AG08395 (cell line): ENCODE measurements at places on chromosomes 6 and 20.

GRCh38 chr20:675033-675452 is 559 bp downstream of the SCRT2 start:
- no peak for DNase-seq

DNA sequence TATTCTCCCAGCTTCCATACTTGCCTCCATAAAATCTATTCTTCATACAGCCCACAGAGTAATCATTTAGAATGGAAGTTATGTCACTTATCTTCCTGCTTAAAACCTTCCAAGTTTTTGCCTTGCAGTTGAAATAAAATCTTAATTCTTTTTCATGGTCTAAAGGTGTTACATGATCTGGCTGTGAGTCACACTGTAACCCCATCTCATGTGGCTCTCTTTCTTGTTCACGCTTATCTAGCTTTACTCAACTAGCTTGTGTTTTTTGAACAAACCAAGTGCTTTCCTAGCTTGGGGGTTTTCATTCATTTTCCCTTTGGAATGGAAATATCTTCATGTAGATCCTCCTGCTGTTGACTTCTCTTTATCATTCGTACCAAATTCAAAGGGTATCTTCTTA is 23.6 kb upstream of the THEMIS start:
- DNase-seq: no peak

- no peak for DNase-seq
Observed at GRCh38 chr20:10626896-10627295, 46.9 kb downstream of the JAG1 start.

DNA sequence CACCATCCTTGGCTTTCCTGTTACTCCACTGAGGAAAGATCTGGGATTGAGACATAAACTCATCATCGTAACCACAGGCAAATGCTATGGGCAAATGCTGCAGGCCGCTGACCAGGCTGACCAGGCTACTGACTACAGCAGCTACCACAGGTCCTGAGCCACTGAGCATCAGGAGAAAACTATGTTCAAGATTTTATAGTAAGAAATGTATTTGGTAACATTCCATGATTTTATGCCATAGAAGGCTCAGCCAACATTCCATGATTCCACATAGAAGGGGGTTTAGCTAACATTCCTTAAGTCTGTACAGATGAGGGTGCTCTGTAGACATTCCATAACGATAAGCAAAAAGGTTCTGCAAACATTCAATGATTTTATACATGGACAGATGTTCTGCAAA is 16.1 kb upstream of the B4GALT5 start:
- peak; percentile 55 for DNase-seq

- DNase-seq: no peak
Observed at GRCh38 chr6:158049055-158050028, 67.7 kb downstream of the SYNJ2 start.

- no peak for DNase-seq
Observed at GRCh38 chr6:95866732-95867131, 149.0 kb upstream of the FUT9 start.

DNA sequence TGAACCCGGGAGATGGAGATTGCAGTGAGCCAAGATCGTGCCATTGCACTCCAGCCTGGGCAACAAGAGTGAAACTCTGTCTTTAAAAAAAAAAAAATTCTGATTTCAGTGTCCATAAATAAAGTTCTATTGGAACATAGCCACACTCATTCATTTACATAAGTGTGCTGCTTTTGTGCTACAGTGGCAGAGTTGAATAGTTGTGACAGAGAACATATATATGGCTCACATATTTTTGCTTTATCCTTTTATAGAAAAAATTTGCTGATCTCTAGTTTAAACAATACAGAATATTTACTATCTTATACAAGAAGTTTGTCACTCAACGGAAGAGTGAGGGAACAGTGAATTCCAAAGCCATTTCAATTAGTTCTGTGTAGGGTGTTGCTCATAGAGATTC is 18.0 kb downstream of the MCM8 start:
- no peak for DNase-seq

DNA sequence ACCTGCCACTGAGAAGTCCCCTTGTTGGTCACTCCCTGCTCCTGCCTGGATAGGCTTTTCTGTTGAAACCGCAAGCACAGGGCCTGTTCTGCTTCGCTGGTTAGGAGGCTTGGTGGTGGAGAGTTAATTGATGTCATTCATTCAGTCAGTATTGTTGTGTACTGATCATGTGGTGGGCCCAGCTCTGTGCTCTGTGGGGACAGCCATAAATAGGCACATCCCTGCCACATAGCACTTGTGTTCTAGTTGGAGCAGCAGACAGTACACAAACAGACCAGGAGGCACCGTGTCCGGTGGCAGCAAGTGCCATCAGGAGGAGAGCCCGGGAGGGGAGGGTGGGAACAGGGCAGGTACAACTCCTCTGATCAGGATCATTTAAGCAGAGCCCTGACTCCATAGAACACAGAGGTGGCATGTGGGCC is 155.2 kb upstream of the INSM1 start:
- DNase-seq: no peak

DNA sequence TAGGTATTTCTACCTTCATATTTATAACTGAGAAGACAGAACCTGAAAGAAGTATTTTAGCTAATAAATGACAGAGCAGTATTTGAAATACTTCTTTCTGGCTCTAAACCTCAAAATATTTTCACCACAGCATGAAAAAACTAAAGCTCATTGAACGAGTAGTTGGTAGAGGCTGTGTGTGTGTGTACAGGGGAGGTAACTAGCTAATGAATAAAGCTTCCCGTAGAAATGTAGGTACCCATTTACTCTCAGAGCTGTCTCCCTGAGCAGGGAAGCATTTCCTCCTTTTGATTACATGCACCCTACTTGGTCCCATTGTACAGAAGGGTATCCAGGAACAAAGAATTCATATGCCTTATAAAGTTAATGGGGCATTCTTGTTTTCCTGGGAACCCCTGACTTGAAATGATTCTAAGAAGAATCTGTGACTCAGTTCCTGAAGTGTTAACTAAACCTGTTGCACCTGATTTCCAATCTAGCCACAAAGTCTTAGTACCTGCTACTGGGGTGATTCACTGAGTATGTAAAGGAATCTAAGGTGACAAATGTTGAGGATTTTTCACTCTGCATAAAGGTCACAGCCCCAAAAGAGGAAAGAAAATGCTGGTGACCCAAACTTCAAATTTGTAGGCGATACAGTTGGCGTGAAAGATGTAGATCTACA is 12.5 kb downstream of the CRYBG1 start:
- DNase-seq: no peak

DNA sequence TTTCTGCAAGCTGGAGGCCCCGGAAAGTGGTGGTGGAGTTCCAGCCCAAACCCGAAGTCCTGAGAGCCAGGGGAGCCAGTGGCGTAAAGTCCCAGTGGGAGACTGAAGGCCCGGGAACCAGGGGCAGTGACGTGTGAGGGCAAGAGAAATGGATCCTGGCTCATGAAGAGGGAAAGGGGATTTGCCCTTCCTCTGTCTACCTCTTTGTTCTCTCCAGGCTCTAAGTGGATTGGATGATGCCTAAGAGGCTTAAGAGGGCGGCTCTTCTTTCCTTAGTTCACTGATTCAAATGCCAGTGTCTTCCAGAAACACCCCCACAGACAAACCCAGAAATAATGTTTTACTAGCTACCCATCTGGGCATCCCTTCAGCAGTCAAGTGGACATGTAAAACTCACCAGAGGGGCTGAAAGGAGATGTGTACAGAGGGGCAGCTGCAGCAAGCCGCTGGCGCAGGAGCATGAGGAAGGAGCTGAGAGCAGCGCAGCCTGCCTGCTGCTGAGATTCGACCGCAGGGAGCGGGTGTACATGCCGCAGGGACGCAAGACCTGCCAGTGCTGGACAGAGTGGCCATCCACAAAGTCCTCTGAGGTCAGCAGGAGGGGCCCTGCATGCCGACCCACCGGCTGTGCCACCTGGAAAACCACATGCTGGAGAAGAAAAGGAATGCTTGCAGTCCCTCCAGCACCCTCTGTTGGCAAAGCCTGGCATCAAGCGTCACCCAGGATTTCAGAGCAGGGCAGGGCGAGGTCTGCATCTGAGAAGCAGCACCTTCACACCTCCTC is 29.5 kb downstream of the CDYL start:
- DNase-seq: peak; percentile 47

- DNase-seq: no peak
Observed at GRCh38 chr6:45658958-45659357, 281.2 kb upstream of the SUPT3H start.

DNA sequence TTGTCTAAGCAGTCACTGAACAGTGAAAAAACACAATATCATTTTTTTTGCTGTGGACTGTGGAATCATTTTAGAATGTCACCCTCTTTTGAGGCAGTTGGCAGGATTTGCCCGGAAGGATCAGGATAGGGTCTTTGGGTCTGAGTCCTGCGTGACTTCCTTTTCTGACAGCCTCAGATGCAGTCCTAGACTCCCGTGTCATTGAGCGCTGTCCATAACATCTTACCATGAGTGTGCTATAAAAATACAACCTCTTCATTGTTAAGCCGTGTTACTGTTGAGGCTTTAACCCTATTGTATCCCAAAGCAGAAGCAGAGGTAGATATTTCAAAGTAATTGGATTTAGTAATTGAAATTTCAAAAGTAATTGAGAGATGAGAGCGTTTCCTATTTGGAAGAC is 30.6 kb downstream of the ARID1B start:
- DNase-seq: no peak

GRCh38 chr20:32918296-32918695 is 59.6 kb downstream of the EFCAB8 start:
- DNase-seq: no peak

DNA sequence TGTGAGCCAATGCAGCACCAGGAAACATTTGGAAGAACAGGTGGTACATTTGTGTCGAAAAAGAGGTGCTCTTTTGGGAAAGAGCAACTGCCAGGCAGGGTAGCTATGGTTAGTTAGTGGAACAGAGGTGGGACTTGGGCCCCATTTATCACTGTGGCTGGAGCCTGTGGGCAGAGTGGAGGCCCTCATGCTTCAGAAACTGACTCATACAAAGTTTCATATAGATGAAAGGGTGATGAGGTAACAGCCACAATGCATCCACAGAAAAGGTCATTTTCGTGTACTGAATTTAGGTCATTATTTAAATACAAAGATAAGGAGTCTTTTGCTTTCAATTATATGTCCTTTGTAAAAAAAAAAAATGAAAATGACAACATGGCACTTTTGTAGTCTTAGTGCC is 76.4 kb upstream of the HS3ST5 start:
- DNase-seq: no peak

GRCh38 chr20:58693226-58694006 is 816 bp downstream of the NPEPL1 start:
- no peak for DNase-seq

DNA sequence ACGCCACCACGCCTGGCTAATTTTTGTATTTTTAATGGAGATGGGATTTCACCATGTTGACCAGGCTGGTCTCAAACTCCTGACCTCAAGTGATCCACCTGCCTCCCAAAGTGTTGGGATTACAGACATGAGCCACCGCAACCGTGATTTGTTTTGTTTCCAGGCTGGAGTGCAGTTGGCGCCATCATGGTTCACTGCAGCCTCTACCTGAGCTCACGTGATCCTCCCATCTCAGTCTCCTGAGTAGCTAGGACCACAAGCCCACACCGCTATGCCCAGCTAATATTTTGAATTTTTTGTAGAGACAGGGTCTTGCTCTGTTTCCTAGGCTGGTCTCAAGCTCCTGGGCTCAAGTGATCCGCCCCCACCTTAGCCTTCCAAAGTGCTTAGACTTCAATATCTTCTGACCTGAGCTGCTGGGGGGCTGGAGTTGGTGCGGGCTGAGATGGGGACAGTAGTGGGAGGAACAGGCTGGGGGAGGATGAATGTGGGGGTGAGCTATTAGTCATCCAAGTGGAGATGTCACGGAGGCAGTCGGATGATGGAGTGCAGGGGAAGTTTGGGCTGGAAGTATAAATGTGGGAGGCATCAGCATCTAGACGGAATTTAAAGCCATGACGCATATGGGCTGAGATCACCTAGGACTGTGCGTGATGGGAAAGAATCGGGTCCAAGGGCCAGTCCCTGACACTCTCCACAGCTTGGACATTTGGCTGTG is 23.1 kb upstream of the ZMYND8 start:
- no peak for DNase-seq

- DNase-seq: no peak
Observed at GRCh38 chr6:79441192-79441591, 96.0 kb downstream of the LCA5 start.

GRCh38 chr6:142359271-142359960 is 57.6 kb downstream of the ADGRG6 start:
- no peak for DNase-seq
